ENCODE measurements at places on chromosomes 5 and 9.

- H3K27me3 ChIP-seq: peaks cover 23% of the 10 kb centered on the region
- H3K4me1 ChIP-seq: no peaks in the 10 kb centered on the region
- no peak overlapping the region for H3K4me3 ChIP-seq
- no peak overlapping the region for H3K27ac ChIP-seq
- no peaks in the 10 kb centered on the region for H3K36me3 ChIP-seq
- no peak for DNase-seq
Observed at GRCh38 chr9:135332516-135332915, 147.1 kb upstream of the PPP1R26 start.

DNA sequence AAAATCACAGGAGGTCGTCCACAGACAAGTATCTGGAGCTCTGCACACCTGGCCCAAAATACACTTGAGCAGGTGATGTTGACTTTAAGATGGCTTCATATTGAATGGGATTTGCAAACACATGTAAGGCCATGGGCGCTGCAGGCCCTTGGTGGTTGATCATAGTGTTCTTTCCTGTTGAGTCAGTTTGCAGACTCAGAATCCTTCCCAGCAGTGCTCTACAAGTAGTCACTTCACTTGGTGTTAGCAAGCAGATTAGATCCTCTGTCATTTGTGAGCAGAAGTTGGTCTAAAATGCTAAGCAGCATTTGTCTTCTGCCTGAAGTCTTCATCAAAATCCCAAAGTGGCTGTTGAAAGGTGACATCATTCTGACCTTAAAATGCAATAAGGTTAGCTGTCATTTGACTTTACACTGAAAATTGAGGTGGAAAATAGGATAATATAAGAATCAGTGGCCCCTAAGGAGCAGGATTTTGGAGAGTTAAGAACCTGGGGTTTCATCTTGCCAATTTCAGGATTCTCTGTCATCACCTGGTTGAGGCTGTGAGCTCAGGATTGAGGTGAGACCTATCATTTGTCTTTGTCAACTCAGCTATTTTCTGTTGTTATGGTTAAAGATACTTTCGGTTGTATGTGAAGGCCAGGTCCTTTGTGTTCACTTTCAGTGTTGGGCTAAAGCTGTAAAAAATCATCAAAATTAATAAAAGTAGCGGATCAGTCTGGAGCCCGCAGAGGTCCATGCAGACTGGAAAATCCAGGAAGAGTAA lies 114.5 kb downstream of the LRRC70 start:
- peaks cover 6% of the 10 kb centered on the region for H3K27me3 ChIP-seq
- H3K27ac ChIP-seq: no peak overlapping the region
- H3K4me1 ChIP-seq: no peaks in the 10 kb centered on the region
- H3K4me3 ChIP-seq: no peak overlapping the region
- DNase-seq: no peak
- no peaks in the 10 kb centered on the region for H3K36me3 ChIP-seq

GRCh38 chr5:420632-421286 lies 22.2 kb upstream of the EXOC3 start:
- H3K36me3 ChIP-seq: no peaks in the 10 kb centered on the region
- H3K4me1 ChIP-seq: peaks cover 31% of the 10 kb centered on the region
- no peak overlapping the region for H3K4me3 ChIP-seq
- H3K27ac ChIP-seq: no peak overlapping the region
- peaks cover 4% of the 10 kb centered on the region for H3K27me3 ChIP-seq

DNA sequence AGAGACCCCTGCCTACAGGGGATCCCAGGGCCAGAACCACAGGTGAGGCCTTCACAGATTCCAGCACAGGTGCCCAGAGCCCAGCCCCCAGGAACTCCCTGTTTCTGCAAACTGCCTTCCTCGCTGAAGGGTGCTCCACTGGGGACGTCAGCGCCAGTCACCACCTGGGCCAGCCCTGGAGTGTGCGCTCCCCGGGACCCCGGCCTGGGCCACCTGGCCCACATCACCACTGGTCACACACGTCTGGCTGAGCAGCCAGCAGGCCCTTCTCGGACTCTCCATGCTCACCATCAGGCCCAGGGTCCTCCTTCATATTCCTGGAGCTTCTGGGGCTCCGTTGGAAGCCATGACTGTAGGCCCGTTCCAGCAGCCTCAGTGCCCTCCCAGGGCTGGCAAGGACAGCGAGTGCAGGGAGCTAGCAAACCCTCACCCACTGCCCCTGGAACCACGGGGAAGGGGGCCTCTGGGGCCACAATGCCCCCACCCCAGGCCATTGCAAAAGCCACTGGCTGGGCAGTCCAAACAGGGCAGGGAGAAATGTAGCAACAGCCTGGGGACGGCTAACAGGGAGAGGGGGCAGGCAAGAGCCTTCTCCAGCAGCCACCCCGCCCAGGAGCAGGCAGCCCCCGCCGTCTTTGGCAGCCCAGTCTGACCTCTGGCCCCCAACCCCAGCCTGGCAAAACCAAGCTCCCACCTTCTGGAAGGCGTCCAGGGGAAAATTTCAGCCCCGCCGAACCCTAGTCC lies 1.3 kb downstream of the AGPAT2 start:
- peaks cover 51% of the 10 kb centered on the region for H3K27me3 ChIP-seq
- no peaks in the 10 kb centered on the region for H3K36me3 ChIP-seq
- peaks cover 14% of the 10 kb centered on the region for H3K4me1 ChIP-seq
- H3K4me3 ChIP-seq: peak overlapping the region; percentile 82
- DNase-seq: peak; percentile 29

DNA sequence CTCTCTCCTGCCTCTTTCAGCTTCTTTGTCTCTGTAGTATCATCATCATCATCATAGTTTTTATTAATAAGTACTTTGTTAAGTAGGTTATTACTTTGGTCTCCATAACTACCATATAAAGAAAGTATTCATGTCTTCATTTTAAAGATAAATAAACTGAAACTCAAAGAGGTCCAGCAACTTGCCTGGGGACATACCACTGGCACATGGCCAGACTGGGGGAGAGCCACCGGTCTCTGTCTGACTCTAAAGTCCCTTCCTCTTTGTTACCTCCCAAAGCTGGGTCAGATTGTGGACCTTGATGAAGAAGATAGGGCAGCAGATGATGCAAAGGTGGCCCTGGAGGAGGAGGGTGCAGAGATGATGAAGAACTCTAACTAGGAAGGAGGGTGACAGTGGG lies 8.5 kb downstream of the CDX1 start:
- H3K27ac ChIP-seq: no peak overlapping the region
- H3K27me3 ChIP-seq: peaks cover 2% of the 10 kb centered on the region
- H3K36me3 ChIP-seq: peaks cover 5% of the 10 kb centered on the region
- peaks cover 75% of the 10 kb centered on the region for H3K4me1 ChIP-seq
- no peak overlapping the region for H3K4me3 ChIP-seq

- H3K36me3 ChIP-seq: no peaks in the 10 kb centered on the region
- no peak overlapping the region for H3K4me3 ChIP-seq
- H3K27me3 ChIP-seq: peaks cover 9% of the 10 kb centered on the region
- peak overlapping the region; percentile 51 for H3K27ac ChIP-seq
- no peak for DNase-seq
- H3K4me1 ChIP-seq: peaks cover 31% of the 10 kb centered on the region
Observed at GRCh38 chr5:71907608-71908145, 188.6 kb downstream of the CARTPT start.

- H3K36me3 ChIP-seq: no peaks in the 10 kb centered on the region
- no peaks in the 10 kb centered on the region for H3K27me3 ChIP-seq
- DNase-seq: no peak
- H3K27ac ChIP-seq: no peak overlapping the region
- H3K4me1 ChIP-seq: no peaks in the 10 kb centered on the region
Observed at GRCh38 chr5:92364986-92365550, 982.0 kb upstream of the ARRDC3 start.

DNA sequence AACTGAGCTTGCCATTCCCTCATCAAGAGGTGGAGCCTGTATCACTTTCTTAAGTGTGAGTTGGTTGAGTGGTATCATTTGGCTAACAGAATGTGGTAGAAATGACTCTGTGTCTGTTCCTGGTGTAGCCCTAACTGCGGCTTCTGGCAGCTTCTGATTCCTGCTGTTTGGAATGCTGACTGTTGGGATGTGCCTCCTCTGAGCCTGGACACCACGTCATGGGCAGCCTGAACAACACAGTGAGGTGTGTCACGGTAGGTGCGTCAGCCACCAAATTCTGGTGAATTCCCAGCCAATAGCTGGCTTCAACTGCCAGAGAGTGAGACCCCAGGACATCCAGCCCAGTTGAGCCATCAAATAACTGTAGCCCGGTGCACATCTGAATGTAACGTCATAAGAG lies 6.1 kb upstream of the C9orf152 start:
- H3K4me1 ChIP-seq: no peaks in the 10 kb centered on the region
- H3K27ac ChIP-seq: no peak overlapping the region

DNA sequence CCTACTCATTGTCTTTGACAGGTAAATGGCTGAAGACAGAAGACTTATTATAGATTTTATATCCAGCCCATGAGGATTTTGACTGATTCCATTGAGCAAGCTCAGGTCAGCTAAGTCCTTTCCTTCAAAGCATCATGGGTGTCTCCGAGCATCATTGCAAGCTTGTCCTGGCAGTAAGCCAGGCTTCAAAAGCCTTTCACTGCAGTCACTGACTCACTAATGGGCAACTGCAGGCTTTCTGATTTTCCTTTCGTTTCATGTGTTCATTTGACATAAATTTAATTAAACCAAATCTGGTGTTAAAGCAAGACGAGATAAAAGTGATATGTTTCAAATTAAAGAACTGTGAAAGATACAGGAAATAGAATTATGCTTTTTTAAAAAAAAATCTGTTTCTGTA lies 426.2 kb downstream of the ANXA1 start:
- H3K4me3 ChIP-seq: no peak overlapping the region
- H3K4me1 ChIP-seq: no peaks in the 10 kb centered on the region
- peaks cover 6% of the 10 kb centered on the region for H3K27me3 ChIP-seq
- no peak for DNase-seq

DNA sequence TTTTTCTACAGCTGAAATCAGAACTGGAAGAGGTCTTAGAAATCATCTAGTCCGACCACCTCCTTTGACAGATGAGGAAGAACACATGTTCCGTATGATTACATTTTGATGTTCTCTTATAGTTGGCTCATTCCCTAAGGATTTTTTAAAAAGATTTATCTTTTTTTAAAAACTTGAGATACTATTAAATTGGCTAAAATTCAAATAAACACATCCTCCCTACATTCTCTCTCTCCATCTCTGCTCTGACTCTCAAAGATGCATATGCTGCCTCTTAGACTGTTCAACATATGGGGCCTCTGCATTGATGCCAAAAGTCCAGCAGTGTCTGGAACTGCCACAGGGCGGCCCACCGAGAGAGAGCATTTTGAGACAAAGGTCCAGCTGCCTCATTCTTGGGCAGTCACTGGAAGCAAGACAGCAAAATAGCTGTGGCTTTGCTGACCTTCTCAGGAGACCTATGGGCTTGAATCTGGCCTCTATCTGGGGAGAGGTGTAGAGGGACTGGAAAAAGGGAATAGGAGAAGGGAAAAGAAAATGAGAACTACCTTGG lies 12.8 kb upstream of the TSSK1B start:
- DNase-seq: no peak
- no peak overlapping the region for H3K4me3 ChIP-seq
- peaks cover 6% of the 10 kb centered on the region for H3K27me3 ChIP-seq
- no peak overlapping the region for H3K27ac ChIP-seq

GRCh38 chr5:109823597-109823996 lies 133.9 kb downstream of the MAN2A1 start:
- H3K27me3 ChIP-seq: peaks cover 4% of the 10 kb centered on the region
- DNase-seq: no peak
- no peak overlapping the region for H3K27ac ChIP-seq
- peaks cover 79% of the 10 kb centered on the region for H3K36me3 ChIP-seq
- no peaks in the 10 kb centered on the region for H3K4me1 ChIP-seq

GRCh38 chr9:138111607-138112006 lies 234.0 kb downstream of the CACNA1B start:
- no peak overlapping the region for H3K4me3 ChIP-seq
- H3K27ac ChIP-seq: no peak overlapping the region
- no peaks in the 10 kb centered on the region for H3K4me1 ChIP-seq

DNA sequence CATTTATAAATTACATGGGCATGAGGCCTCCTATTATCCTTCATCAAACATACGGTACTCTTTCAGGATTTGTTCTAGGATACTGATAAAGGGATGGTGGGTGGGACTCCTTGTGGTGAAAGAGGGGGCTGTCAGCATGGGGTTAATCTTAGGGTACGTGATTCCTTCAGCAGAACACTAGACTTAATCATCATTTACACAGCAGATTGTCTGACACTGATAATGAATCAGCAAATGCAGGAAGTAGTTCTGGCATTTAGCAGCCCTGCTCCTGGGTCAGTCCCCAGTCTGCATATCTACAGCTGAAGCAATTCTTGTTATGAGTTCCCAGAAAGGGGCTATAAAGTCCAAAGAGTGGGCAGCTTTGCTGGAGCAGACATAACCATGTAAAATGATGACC lies 384.6 kb downstream of the SPOCK1 start:
- no peak overlapping the region for H3K27ac ChIP-seq
- peaks cover 4% of the 10 kb centered on the region for H3K27me3 ChIP-seq
- peaks cover 10% of the 10 kb centered on the region for H3K4me1 ChIP-seq
- DNase-seq: no peak

- H3K4me3 ChIP-seq: no peak overlapping the region
- DNase-seq: no peak
- H3K27ac ChIP-seq: no peak overlapping the region
- H3K27me3 ChIP-seq: peaks cover 11% of the 10 kb centered on the region
- no peaks in the 10 kb centered on the region for H3K36me3 ChIP-seq
Observed at GRCh38 chr5:127101935-127102334, 28.6 kb upstream of the C5orf63 start.

GRCh38 chr5:116359592-116359991 lies 215.0 kb downstream of the SEMA6A start:
- DNase-seq: no peak
- H3K4me1 ChIP-seq: no peaks in the 10 kb centered on the region
- peaks cover 18% of the 10 kb centered on the region for H3K27me3 ChIP-seq
- H3K27ac ChIP-seq: no peak overlapping the region
- H3K4me3 ChIP-seq: no peak overlapping the region

GRCh38 chr5:125486634-125487033 lies 740.2 kb upstream of the ZNF608 start:
- peak overlapping the region; percentile 99 for H3K27ac ChIP-seq
- H3K36me3 ChIP-seq: no peaks in the 10 kb centered on the region
- no peaks in the 10 kb centered on the region for H3K27me3 ChIP-seq
- DNase-seq: no peak
- H3K4me1 ChIP-seq: peaks cover 86% of the 10 kb centered on the region

DNA sequence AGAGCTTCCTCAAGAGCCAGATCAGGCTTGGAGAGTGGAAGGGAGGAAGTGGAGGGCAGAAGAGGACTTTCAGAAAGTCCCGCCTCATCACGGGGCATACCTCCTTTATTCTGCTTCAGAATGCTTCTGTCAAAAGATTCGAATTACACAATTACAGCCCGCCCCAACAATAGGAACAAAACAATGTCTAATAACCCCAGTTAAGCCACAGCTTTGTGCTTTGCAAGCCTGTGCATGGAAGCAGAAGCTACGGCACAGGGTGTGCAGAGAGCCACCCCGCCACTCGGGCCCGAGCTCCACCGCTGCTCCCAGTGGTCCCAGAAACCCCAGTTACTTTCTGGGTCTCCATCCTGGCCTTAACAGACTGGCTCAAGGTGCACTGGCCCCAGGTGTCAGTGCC lies 23.5 kb downstream of the HNRNPH1 start:
- peak overlapping the region; percentile 54 for H3K27ac ChIP-seq
- H3K4me1 ChIP-seq: no peaks in the 10 kb centered on the region
- no peak for DNase-seq
- peaks cover 44% of the 10 kb centered on the region for H3K36me3 ChIP-seq
- H3K27me3 ChIP-seq: peaks cover 1% of the 10 kb centered on the region

GRCh38 chr9:76638001-76638400 lies 126.2 kb upstream of the PCA3 start:
- H3K4me3 ChIP-seq: no peak overlapping the region
- no peaks in the 10 kb centered on the region for H3K36me3 ChIP-seq
- H3K4me1 ChIP-seq: peaks cover 16% of the 10 kb centered on the region
- peaks cover 3% of the 10 kb centered on the region for H3K27me3 ChIP-seq
- no peak overlapping the region for H3K27ac ChIP-seq
